ENCODE measurements at places on chromosomes 4 and X.

DNA sequence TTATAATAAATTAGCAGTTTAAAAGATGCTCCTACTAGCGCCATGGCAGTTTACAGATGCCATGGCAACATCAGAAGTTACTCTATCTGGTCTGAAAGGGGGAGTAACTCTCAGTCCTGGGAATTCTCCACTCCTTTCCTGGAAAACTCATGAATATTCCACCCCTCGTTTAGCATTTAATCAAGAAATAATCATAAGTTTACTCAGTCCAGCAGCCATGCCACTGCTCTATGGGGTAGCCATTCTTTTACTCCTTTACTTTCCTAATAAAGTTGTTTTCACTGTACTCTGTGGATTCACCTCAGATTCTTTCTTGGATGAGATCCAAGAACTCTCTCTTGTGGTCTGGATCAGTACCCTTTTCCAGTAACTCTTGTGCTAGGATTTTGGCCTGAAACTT is 52.3 kb downstream of the GUCY1B1 start:
- no peak for DNase-seq

GRCh38 chr4:6988016-6988715 is 55.0 kb upstream of the TADA2B start:
- no peak for DNase-seq

DNA sequence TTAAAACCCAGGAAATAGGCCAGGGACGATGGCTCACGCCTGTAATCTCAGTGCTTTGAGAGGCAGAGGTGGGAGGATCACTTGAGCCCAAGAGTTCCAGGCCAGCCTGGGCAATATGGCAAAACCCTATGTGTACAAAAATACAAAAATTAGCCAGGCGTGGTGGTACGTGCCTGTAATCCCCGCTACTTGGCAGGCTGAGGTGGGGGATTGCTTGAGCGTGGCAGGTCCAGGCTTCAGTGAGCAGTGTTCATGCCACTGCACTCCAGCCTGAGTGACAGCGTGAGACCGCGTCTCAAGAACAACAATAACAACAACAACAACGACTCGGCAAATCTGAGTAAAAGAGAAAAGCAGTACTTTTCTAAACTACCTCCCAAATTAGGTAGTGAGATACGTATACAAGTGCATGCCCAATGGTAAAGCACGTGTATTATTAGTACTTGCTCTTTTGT is 13.0 kb upstream of the NDUFC1 start:
- DNase-seq, result no peak

- DNase-seq, result no peak
These were observed 334.8 kb upstream of the KLF3 start for GRCh38 chr4:38328989-38329729.

DNA sequence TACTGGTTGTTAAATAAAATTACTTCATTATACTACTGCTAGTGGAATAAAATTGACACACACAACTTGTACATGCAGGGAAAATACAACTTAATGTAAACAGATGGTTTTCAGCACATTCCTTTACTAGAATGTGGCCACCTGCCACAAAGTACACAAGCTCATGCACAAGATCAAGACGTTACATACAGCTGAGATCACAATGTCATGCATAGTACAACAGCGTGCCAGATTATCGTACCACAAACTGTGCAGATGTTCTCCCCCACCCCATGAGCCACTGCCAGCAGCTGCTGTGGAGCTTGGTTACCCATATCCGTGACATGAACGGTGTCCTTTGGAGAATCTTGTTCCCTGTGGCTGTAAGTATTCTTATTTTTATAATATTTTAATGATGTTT is 27.7 kb downstream of the FBXO8 start:
- no peak for DNase-seq

DNA sequence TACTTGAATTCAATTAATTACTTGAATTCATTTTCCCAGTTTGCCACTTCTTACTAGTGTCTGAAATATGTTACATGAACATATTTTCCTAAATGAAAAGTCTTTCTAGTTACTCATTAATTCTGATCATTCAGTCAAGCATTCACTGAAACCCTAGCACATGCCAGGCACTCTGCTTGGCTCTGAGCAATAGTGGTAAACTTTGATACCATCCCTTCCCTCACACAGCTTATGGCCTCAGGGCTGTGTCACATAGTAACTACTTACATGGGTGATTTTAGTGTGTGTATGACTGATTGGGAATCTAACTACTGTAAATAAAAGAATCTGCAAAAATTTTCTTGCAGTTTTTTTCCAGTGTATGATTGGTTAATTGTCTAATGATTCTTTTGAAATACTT is 32.7 kb downstream of the METAP1 start:
- no peak for DNase-seq
